ENCODE measurements at places on chromosomes 5 and 9. TPM values are rescaled to one million over a fixed set of nuclear protein-coding genes. Genes with fewer than 3 reads are reported as not detected.

Gene ISL1
- not detected for total RNA-seq

Gene PPP1R26
- 0.17 TPM for total RNA-seq

Gene PCDHGA3
- not detected for total RNA-seq

Gene FST
- not detected for total RNA-seq

Gene CARTPT
- not detected for total RNA-seq

Gene NCS1
- 1.1 TPM for total RNA-seq

Gene IFNK
- total RNA-seq, result not detected

Gene SHISAL2B
- total RNA-seq, result not detected

Gene TLR4
- 1.4 TPM for total RNA-seq

Gene OTP
- total RNA-seq, result not detected

Gene SPATA31E1
- total RNA-seq, result not detected

Gene ANKRD18A
- 2.9 TPM for total RNA-seq

Gene TMEM174
- not detected for total RNA-seq

Gene NPDC1
- total RNA-seq, result 27.0 TPM

Gene MEF2C
- total RNA-seq, result 0.60 TPM

Gene IL17B
- total RNA-seq, result not detected

Gene PCDHGA2
- total RNA-seq, result 0.09 TPM

Gene MTX3
- 17.6 TPM for total RNA-seq

Gene TLX3
- total RNA-seq, result not detected

Gene CDO1
- 0.36 TPM for total RNA-seq

Gene RANBP17
- total RNA-seq, result 0.53 TPM

Gene PCA3
- total RNA-seq, result not detected

Gene PPIP5K2
- total RNA-seq, result 67.1 TPM

Gene AGXT2
- not detected for total RNA-seq

Gene RXFP3
- total RNA-seq, result not detected

Gene DMGDH
- 0.67 TPM for total RNA-seq

Gene MAN1B1
- 63.2 TPM for total RNA-seq

Gene HOMER1
- 2.6 TPM for total RNA-seq

Gene FBP1
- 2.7 TPM for total RNA-seq

Gene ADAMTS13
- total RNA-seq, result 3.5 TPM

Gene HSD17B3
- total RNA-seq, result 0.69 TPM

Gene SPATA31A6
- total RNA-seq, result not detected

Gene PCDHAC1
- not detected for total RNA-seq

Gene RORB
- 0.03 TPM for total RNA-seq

Gene ROR2
- 0.08 TPM for total RNA-seq

Gene CNTNAP3B
- not detected for total RNA-seq
